M059J (cell line): ENCODE measurements at places on chromosomes 2 and 18. TPM values are rescaled to one million over a fixed set of nuclear protein-coding genes. Genes with fewer than 3 reads are reported as not detected.

The MYO7B gene
- 5.8 and 10.9 TPM in 2 replicates for total RNA-seq

The CLEC4F gene
- total RNA-seq: not detected in 2 replicates

The CDH2 gene
- 70.9 and 104 TPM in 2 replicates for total RNA-seq

The GKN1 gene
- not detected in 2 replicates for total RNA-seq

The HOXD4 gene
- total RNA-seq: 0.05 TPM in 1 of 2 replicates, not detected in the other

The ALK gene
- total RNA-seq: 0.37 TPM in 1 of 2 replicates, not detected in the other

The GCG gene
- total RNA-seq: not detected in 2 replicates

The TXNDC2 gene
- total RNA-seq: 0.44 and 1.6 TPM in 2 replicates

The CCDC74B gene
- 4.2 and 5.8 TPM in 2 replicates for total RNA-seq

The PLGLB2 gene
- 0.05 and 2.2 TPM in 2 replicates for total RNA-seq

The TMEM37 gene
- not detected in 2 replicates for total RNA-seq

The MYOM1 gene
- 0.10 TPM in 1 of 2 replicates, not detected in the other for total RNA-seq

The ZNF521 gene
- total RNA-seq: 8.3 and 20.4 TPM in 2 replicates

The CPLX4 gene
- total RNA-seq: not detected in 2 replicates

The DPP10 gene
- not detected in 2 replicates for total RNA-seq

DNA sequence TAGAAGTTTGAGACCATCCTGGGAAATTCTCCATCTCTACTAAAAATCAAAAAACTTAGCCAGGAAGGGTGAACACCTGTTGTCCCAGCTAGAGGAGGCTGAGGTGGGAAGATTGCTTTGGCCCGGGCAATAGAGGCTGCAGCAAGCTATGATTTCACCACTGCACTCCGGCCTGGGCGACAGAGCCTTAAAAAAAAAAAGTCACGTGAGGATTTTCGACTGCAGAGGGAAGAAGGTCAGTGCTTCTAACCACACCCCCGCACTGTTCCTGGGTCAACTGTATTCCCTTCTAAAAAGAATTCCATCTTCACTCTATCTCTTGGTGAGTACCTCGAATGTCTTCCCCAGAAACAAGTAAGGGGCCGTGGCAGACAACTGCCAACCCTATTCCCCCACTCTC lies 31.3 kb downstream of the ADAM17 start:
- no peak for DNase-seq

DNA sequence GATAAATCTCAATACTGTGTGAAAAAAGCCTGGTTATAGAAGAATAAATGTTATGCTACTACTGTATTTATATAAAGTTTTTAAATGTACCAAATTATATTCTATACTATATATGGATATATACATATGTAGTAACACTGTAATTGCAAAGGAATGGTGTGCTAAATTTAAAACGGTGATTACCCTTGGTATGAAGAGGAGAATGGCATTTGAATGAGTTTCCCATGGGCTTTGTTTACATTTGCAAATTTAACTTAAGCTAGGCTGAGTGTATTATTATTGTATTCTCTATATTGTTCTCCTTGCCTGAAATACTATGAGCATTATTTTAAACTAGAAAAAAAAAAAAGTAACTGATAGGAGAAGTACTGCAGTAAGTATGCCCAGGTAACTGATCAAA lies 4.7 kb upstream of the SP3 start:
- no peak for DNase-seq

DNA sequence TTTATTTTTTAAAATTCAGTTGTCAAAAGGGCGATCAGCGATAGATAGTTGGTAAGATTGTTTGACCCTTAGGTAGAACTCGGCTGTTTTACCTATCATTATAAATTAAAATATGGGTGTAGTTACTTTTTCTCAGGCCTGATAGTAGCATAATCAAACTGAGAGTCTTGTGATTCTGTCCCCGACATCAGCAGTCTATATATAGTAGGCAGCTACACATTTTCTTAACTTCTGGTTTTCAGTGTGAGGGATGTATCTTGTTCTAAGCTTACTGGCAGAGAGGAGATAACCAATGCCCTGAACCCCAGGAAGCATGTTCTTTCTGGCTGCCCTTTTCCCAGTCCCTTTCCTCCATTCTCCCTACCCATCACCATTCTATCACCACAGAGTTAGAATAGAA lies 56.6 kb downstream of the XRCC5 start:
- no peak for DNase-seq

DNA sequence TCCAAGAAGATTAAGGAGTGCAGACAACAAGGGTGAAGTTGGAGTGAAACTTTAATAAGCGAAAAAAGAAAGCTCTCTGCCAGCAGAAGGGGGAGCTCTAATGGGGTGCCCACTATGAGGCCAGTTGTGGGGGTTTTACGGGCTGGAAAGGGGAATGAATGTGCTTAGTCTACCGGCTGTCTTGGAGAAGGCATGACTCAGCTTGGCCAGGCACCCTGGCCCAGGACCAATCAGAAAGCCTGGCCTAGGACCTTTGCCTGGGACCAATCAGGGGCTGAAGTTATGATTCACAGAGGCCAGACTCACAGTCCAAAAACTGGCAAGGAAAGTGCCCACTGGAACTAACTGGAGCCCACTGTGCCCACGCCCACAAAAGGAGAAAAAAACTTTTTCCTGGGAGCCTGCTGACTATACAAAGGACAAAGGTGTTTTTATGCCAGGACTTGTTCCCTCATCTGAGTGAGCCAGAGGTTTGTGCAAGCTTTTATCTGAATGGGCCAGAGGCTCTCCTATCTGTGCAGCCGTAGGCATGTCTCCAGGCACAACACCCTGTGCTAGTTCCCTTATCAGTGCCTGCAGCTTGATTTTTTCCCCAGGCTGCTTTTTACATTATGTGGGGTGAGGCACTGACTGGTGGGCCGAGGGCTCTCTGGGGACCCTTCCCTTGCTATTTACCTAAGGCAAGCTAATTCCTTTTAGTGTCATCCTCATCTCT lies 18.6 kb downstream of the CMPK2 start:
- peak; percentile 62 for DNase-seq

DNA sequence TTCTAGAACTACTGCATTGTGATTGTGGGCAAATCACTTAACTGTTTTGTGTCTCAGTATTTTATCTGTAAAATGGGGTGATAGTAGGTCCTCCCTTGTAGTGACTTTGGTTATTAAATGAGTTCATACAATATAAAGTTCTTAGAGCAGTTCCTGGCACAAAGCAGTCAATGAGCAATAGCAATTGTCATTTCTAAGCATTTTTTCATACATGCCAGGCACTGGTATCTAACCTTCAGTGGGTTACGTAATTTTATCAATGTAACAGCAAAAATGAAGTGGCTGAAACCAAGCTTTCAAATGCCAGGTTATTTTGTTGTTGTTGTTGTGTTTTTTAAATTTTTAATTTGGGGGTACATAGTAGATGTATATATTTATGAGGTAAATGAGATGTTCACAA lies 401.9 kb downstream of the MEIS1 start:
- no peak for DNase-seq

- DNase-seq: no peak
These were observed 90.5 kb downstream of the TMEM18 start for GRCh38 chr2:586641-587076.

- DNase-seq: no peak
These were observed 92.5 kb upstream of the LRATD1 start for GRCh38 chr2:14540015-14540414.

GRCh38 chr2:160942476-160943142 lies 217.6 kb upstream of the TANK start:
- no peak for DNase-seq

DNA sequence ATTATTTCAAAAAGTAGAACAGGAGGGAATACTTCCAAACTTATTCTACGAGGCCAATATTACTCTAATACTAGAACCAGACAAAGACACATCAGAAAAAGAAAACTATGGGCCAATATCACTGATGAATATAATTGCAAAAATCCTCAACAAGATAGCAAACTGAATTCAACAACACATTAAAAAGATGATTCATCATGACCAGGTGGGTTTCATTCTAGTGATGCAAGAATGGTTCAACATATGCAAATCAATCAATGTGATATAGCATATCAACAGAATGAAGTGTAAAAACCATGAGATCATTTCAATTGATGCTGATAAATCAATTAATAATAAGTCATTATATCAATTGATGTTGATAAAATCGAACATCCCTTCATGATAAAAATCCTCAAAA lies 22.4 kb upstream of the EML6 start:
- no peak for DNase-seq

GRCh38 chr18:58416014-58416703 lies 212.7 kb downstream of the ALPK2 start:
- no peak for DNase-seq

DNA sequence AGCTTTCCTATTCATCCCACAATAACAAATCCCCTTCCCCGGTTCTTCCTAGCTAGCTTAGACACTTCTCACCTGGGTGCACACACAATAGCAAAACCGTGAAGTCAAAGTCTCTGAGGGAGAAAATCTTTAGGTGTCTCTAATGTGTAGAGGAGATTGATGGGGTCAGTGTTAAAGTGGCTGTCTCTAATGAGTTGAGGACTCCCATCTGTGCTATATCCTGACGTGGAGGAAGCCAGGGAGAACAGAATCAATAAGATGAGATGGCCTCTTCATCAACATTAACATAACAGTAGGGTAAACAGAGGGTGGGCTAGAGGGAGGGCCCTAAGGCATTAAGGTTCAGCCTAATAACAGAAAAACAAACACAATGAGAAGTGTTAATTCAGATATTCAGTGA lies 120.4 kb downstream of the SLC5A7 start:
- DNase-seq: no peak

DNA sequence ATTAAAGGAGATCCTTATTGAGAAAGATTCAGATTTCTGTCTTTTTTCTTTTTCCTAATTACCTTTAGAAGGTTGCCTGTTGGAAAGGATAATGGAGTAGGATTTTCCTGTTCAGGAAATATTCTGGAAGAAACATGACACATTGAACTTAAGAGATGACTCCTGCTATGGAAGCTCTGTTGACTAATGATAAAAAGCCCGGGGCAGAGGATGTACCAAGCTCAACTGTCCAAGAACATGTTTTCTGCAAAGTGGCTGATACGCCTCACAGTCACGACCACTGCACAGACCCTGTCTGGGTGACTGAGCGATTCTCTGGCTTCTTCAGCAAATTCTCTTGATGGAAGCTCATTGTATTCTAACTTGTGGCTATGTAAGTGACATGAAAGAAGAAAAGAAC lies 86.2 kb upstream of the THOC1 start:
- DNase-seq: no peak

GRCh38 chr2:143852759-143853158 lies 667.2 kb downstream of the ZEB2 start:
- DNase-seq: no peak

DNA sequence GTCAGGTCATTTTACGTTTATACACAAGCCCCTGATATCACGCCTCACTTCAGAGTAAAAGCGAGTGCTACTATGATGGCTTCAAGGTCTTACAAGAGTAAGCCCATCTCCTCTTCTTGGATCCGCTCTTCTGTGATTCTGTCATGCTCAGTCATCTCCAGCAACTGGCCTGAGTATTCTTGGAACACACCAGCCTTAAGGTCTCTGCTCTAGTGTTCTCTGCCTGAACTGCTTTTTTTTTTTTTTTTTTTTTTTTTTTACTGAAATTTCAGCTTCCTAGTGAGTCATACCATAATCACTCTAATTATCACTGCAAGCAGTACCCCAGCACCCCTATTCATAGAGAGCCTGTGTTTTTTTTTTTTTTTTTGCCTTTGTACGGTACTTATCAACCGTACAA lies 1228.9 kb downstream of the CNTNAP5 start:
- DNase-seq: peak; percentile 33

GRCh38 chr2:8328217-8328616 lies 353.6 kb upstream of the ID2 start:
- no peak for DNase-seq

DNA sequence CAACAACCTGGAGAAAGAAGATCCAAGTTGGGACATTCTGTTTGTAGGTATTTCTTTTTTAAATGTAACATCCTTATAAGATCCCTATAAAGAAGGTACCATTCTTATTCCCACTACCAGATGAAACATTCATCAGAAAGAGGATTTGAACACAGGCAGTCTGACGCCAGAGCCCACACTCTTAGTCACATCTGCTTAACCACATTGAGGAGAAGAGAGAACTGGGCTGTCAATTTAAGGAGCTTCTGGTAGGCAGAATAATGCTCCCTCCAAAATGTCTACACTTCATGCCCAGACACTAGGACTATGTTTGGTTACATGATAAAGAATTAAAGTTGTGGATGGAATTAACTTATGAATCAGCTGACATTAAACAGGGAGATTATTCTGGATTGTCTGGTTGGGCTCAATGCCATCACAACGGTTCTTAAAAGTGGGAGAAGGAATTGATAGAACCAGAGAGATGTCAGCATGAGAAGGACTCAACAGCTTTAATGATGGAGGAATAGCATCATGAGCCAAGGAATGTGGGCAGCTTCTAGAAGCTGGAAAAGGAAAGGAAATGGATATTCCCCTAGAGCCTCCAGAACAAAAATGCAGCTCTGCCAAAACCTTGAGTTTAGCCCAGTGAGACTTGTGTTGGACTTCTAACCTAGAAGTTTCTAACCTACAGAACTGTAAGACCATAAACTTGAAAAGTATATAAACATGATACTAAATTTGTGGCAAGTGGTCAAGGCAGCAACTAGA lies 82.2 kb downstream of the KLF7 start:
- DNase-seq: no peak

DNA sequence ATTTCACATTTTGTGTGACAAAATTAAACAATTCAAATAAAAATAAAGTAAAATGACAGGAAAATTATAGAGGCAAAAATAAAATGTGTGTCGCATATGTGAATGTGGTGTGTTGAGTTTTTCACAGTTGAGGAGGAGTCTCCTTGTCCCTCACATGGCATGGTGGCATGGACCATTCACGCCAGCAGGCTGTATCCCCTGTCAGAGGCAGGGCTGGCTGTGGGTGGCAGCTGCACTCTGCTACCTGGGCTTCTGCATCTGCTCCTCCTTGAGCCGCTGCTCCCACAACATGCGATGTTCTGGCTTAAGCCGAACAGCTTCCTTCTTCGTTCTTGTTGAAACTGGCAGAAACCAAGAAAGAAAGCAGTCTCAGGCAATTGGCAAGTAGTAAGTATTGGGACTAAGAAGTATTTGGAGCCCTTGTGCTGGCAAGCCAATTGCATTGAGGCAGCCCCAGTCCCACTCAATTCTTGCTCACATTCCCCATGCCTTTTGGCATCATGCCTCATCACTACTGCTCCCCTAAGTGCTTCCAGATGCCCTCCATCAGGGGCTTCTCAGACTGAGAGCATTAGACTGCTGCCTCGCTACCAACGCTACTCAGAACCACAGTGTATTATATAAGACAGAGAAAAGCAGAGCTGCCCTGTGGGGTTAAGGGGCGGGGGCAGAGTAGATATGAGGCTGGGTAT lies 177.9 kb upstream of the NABP1 start:
- no peak for DNase-seq
